ENCODE measurements at places on chromosomes 1 and 21. TPM values are rescaled to one million over a fixed set of nuclear protein-coding genes. Genes with fewer than 3 reads are reported as not detected.

DNA sequence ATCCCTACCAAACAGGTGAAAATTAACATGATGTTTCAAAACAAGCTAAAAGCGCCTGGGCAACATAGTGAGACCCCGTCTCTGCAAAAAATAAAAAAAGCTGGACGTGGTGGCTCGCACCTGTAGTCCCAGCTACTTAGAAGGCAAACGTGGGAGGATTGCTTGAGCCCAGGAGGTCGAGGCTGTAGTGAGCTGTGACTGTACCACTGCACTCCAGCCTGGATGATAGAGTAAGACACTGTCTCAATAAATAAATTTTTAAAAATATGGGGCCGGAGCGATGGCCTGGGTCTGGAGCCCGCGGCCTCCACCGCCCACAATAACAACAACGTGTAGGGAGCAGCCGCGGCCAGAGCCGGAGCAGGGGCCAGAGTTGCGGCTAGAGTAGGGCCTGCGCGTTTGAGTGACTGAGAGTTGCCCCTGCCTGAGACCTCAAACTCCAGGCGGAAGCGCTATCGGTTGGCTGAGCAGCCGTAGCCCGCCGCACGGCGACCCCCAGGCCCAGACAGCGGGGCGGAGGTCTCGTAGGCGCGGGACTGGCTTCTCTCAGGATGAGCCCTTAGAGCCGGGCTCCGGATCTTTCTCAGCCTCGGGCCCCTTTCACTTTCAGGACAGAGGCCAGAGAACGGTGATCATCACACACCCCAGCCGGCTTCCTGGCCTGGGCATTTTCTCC, 41.4 kb downstream of the ZMYM1 start:
- peaks cover 5% of the 10 kb centered on the region for H3K4me1 ChIP-seq
- DNase-seq, result peak; percentile 8
- H3K36me3 ChIP-seq, result peaks cover 9% of the 10 kb centered on the region
- no peaks in the 10 kb centered on the region for H3K27me3 ChIP-seq
- H3K4me3 ChIP-seq, result peak overlapping the region; percentile 28
- H3K27ac ChIP-seq, result no peak overlapping the region

- no peaks in the 10 kb centered on the region for H3K27me3 ChIP-seq
- peak; percentile 76 for DNase-seq
- H3K4me3 ChIP-seq, result no peak overlapping the region
- peak overlapping the region; percentile 26 for H3K27ac ChIP-seq
- H3K4me1 ChIP-seq, result peaks cover 10% of the 10 kb centered on the region
- no peaks in the 10 kb centered on the region for H3K36me3 ChIP-seq
Measured at GRCh38 chr1:94734963-94735901, 84.9 kb upstream of the SLC44A3 start.

The PTGER3 gene
- polyA plus RNA-seq, result 1.7 TPM

DNA sequence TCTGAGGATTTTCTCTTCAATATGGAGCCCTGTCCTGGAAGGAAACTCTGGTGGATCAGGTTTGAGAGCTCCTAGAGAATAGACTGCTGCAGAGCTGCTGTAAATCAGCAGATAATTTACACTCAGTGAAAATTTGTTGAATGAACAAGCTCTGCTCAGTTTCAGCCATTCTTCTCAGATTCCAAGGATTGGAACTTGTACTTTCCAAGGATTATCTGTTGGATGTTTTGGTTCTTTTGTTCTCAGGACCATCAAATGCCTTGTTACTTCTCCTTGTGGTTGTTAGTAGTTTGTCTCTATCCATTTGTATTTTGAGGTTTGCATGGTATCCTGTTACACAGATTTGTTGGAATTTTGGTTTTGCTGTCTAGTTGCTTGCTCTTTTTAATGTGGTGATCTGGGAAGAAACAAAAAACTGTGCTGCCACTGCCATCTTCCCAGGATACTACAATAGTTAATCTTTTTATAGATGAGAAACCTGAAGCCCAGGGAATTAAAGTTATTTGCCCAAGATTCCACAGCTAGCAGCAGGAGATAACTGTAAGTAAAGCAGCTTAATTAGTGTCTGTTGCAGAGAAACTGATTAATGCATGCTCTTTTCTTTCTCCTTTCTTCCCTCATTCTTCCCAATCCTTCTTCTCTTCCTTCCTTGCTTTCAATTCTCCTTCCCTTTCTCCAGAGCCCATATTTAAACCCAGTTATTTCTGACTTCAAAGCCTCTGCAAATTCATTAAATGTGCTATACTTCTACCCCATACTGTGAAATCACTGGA, 21.7 kb upstream of the KIFAP3 start:
- DNase-seq, result no peak
- peaks cover 3% of the 10 kb centered on the region for H3K4me1 ChIP-seq
- H3K4me3 ChIP-seq, result no peak overlapping the region
- no peaks in the 10 kb centered on the region for H3K27me3 ChIP-seq
- no peaks in the 10 kb centered on the region for H3K36me3 ChIP-seq

The RCAN3 gene
- polyA plus RNA-seq, result 4.0 TPM

The ACTL8 gene
- polyA plus RNA-seq, result not detected
